ENCODE measurements at places on chromosomes 2 and 18.
A peak's percentile ranks its signal among the peaks of the same experiment; 100 is the strongest.

- no peak for DNase-seq
These were observed 27.3 kb downstream of the DCDC2C start for GRCh38 chr2:3730646-3731045.

- DNase-seq: no peak
These were observed 804.7 kb upstream of the PIK3C3 start for GRCh38 chr18:41150316-41150715.

DNA sequence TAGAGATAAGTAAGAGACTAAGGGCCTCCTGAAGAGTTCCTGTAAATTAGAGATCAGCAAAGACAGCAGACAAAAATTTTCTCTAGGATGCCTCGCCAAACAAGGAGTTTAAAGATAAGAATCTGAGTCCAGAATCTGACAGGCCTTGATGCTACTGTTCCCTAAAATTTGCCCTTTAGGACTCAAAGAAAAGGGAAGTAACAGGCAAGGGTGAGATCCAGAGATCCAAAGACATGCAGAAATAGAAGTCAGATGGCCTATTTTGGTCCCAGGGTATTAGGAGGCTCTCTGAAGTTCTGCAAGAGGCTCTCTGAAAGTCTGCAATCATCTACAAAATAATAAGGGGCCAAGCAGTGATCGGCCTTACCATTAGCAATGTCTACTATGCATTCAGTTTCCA, 33.0 kb downstream of the GALNT5 start:
- no peak for DNase-seq

DNA sequence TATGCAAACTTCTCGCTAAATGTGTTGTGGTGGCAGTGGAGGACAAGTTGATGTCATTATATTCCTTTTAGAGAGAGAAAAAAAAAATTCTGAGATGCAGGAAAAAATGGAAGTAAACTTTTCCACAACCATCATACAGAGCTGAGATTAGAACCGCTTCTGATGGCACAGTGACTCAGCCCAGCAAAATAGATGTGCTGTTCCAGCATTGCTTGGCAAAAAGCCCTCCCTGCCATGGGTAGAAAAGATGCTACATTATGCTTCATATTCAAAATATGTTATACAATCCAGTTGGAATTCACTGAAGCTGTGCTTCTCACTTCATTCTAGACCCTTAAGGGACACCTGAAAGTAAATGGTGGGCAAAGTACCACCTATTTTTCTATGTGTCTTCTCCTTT, 1047.6 kb upstream of the FANCL start:
- DNase-seq: no peak

DNA sequence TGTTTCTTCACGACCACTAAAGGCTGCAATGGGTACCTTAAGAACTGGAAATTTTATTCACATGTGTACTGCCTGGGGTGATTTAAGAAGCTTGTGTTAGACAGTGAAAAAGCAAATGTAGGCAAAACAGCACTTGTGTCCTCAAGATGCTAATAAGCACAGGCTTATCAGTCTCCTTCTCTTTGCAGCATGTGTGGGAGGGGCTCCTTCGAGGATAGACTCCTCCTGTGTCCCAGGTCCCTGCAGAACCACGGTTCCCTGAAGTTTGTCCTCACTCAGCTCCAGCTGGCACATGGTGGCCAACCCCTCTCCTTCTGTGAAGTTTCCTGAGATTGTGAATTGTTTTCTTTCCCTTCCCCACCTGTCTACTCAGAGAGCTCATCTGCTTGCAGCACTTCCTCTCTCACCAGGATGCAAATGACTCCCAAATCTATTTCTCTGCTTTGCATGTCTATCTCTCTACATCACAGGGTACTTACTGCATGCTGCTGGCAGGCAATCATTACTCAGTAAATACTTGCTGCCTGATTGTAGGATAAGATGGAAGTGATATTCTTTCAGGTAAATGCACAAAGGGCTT, 589.6 kb upstream of the KLHL29 start:
- DNase-seq: no peak

DNA sequence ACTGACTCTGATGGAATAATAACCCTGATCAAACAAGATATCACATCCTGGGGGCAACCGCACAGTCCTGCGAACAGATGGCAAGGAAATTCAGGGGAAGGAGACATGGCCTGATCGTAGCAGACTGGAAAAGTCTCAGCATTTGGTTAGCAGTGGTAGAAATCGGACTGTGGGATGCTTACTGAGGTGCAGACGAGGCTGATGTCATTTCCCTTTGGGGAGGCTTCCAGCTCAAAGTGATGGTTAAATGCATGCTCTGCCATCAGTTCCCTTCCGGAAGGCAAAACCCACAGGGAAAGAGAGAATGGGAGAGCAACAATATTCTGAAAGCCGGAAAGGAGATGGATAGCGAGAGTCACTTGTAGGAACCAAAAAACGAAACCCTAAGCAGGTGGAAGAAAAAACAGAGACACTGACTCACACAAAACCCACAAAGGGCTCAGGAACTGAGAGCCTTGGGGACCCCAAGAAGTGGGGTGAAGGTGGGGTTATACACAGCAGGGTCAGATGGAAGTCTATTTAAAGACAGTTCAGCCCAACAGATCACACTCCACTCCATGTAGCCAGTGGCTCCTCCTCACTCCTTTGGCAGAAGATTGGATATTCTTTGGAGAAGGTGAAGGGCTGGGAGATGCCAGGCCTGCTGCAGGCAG, 93.1 kb downstream of the INPP5D start:
- no peak for DNase-seq

- DNase-seq: no peak
These were observed 240.2 kb downstream of the FSIP2 start for GRCh38 chr2:185978634-185979407.

DNA sequence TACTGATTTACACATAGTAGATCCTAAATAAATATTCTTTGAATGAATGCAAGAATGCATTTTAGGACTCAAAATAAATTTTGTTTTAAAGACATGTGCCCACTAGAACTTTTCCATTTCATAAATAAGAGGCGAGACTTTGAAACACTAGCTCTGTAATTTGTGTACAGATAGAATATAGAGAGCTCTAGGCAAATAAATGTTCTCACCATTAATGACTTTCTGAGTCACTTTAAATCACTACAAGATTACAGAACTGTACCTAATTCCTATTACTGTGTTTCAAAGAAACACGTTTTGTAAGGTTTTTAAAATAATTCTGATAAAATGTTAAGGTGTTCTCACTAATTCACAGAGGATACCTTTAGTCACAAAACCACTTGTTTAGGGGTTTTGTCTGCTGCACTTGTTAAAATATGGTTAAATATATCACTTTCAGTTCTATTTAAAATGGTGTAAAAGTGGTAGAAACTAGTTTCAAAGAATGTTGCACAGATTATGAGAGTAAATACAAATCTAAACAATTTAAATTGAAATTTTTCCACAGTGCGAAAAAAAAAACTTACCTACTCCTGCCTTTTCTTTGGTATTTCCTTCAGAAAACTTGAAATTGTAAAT, 158.7 kb upstream of the ZC3H15 start:
- no peak for DNase-seq

- DNase-seq: no peak
These were observed 14.2 kb upstream of the L3MBTL4 start for GRCh38 chr18:6428851-6429395.

GRCh38 chr2:20352581-20353216, 2.1 kb upstream of the PUM2 start:
- no peak for DNase-seq

DNA sequence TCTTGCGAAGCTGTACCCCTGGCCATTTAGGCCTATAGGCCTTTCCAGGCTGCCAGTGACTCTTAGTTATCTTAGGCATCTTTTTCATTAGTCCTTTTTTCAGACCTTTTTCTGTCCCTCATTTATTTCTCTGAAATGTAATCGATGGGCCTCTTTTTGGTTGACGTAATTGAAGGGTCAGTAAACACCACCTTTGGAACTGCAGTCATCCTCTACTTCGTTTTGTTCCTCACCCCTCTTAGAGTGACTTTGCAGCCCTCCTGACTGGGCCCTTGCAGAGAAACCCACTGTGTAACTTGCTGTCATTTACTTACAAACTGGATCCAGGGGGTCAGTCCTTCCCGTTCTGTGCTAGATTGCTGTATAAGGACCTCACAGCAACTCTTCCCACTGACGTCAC, 23.2 kb downstream of the CENPO start:
- DNase-seq: no peak

DNA sequence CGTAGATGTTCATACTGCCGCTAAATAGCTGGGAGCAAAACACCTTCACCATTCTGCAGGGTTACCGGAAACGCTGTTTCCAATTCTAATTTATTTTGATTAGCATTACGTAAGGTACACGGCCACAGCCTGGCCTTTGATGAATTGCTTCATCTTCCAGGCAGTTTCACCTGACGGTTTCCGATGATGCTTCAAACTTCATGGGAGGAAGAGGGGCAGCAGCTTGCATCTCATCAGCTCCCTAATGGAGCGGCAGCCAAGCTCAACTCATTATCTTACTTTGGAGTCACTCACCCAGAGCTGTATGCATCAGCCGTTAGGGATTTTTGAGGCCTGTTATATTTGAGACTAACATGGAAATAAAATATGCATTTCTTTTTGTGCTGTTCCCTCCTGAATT, 54.8 kb downstream of the TMEM18 start:
- DNase-seq: no peak

- no peak for DNase-seq
These were observed 152.7 kb upstream of the NT5C1B start for GRCh38 chr2:18741895-18742732.

- DNase-seq: no peak
These were observed 98.8 kb downstream of the KLHL29 start for GRCh38 chr2:23483791-23484190.

DNA sequence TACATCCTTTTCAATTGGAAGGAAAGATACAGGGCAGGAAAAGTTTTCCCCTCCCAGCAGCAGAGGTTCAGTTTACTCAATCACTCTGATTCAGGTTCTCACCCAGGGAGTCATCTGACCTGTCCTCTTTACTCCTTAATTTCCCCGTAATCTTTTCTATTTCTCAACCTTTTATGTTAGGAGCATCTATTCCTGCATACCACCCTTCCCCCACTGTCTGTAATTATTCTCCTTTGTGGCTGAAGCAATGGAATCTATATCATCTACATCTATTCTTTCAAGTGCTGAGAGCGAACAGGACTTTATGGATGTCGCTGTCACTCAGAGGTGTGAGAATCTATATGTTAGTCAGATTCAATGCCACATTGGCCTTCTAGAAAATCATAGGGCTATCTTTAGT, 175.2 kb downstream of the NOL4 start:
- DNase-seq: no peak

- no peak for DNase-seq
These were observed 10.4 kb upstream of the KCNK3 start for GRCh38 chr2:26682155-26682554.

- DNase-seq: no peak
These were observed 80.4 kb downstream of the EPB41L3 start for GRCh38 chr18:5463390-5463789.

DNA sequence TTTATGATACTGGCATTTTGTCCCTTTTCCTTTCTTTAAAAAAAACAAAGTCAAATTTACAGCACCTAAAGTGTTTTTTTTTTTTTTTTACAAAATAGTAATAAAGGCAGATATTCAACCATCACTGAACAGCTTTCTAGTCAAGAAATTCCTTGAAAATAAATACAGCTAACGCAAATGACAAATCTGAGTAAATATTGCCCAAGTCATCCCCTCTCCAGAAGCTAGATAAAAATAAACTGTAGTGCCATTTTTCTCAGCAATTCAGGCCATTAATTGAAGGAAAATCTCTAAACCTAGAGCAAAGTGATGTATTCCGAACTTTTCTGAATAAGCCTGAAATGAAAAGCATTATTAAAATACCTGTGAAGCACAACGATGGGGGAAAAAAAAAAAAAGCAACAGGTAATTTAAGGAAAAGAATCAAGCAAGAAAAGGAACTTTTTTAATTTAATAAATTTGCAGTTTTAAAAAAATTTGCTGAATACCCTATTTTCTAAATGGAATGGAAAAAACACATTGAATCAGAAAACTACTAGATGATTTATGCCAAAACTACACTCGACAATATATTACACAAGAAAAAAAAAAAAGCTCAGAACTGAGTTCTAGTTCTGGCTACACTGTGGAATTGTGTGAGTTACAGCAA, 6.9 kb downstream of the SP3 start:
- DNase-seq: no peak

GRCh38 chr2:70938586-70938950, 2.9 kb downstream of the ATP6V1B1 start:
- no peak for DNase-seq

- DNase-seq: peak; percentile 55
These were observed 15.2 kb downstream of the HIBCH start for GRCh38 chr2:190304404-190304803.

GRCh38 chr2:29405266-29405665, 290.1 kb downstream of the CLIP4 start:
- DNase-seq: no peak

DNA sequence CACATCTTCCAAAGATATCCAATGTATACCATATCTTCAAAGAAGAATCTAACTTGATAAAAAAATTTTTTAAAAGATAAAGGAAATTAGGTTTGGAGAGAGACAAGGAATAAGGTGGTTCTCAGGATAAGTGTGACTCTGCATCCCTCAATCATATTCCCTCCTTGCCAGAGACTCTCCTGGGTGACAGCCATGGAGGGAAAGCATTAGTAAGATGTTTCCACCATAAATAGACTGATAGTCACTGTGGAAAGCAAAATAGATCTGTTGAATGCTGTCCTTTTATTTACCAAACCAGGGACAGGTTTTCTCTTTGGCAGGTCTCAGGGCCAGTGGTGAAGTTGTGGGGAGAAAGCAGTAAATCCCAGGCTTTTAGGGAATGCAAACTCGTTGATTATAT, 107.6 kb downstream of the PRPF40A start:
- no peak for DNase-seq

DNA sequence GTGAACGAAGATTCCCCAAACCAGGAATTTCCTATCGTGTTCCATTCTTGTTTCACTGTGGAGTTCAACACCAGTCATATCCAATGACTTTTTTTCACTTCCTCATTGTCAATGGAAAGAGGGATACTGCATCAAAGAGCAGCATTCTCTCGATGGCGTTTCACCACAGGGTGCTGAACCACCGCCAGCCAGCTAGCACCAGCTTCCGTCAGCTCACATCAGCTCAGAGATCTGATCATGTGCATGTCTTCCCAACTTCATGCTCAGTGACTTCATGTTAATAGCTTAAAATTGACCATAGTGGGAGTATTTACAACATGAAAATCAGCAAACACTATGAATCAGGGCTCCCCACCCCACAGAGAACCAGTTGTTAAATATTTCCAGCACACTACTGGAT, 359.9 kb downstream of the TNS1 start:
- DNase-seq: no peak

GRCh38 chr2:168998609-168999211, 32.4 kb downstream of the ABCB11 start:
- no peak for DNase-seq

- DNase-seq: no peak
These were observed 1282.4 kb upstream of the PIK3C3 start for GRCh38 chr18:40672590-40672989.

Data from stimulated activated effector memory CD8-positive, alpha-beta T cell treated with anti-CD3 and anti-CD28 coated beads, Interleukin-12 subunit alpha, Interleukin-12 subunit beta, amount 100 ng/mL, for 72 hours (primary cell).